ENCODE measurements at places on chromosomes 3 and 15.

GRCh38 chr3:63967675-63968611, 55.4 kb downstream of the PSMD6 start:
- no peak for DNase-seq

- DNase-seq, result no peak
Measured at GRCh38 chr15:63504979-63505841, 817 bp downstream of the USP3 start.

DNA sequence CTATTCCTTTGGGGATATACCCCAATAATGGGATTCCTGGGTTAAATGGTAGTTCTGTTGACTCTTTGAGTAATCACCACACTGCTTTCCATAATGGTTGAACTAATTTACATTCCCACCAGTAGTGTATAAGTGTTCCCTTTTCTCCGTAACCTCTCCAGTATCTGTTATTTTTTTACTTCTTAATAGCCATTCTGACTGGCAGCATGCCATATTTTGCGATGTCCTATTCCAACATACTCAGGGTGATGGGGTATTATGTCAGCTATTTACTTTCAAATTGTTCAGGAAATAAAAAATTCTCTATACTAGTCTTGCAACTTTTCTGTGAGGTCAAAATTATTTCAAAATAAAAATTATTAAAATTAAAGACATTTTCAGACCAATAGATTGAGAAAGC, 9.1 kb upstream of the PARP14 start:
- no peak for DNase-seq

- no peak for DNase-seq
Measured at GRCh38 chr3:73255609-73256029, 194.2 kb downstream of the EBLN2 start.

DNA sequence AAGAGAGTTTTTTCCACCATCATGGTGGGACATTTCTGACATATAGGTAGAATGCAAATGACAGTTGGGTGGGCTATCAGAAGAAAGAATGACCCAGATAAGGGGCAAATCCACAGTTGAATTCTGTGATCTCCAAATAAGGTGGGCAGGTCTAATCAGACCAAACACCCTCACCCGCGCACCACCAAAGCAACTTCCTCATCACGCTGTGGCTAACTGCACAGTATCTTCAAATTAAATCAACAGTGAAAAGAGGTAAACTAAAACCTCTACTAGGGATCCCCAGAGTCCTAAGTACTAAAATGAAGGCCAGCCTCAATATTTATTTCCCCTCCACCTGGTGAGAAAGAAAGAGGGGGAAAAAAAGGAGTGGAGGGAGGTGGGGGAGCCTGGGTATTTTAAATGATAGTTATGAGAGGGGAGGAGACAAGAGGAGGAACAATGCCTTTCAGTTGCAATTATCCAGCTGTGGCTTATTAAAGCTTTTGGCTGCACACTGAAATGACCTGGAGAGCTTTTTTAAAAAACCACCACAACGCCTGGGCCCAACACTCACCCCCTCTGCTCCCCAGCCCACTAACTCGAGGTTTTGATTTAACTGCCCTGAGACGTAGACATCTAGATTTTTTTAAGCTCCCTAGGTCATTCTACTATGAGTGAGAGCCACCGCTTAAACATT, 61.0 kb downstream of the LRIG1 start:
- DNase-seq, result no peak

- no peak for DNase-seq
Measured at GRCh38 chr3:129054605-129055104, 5.9 kb upstream of the GP9 start.

DNA sequence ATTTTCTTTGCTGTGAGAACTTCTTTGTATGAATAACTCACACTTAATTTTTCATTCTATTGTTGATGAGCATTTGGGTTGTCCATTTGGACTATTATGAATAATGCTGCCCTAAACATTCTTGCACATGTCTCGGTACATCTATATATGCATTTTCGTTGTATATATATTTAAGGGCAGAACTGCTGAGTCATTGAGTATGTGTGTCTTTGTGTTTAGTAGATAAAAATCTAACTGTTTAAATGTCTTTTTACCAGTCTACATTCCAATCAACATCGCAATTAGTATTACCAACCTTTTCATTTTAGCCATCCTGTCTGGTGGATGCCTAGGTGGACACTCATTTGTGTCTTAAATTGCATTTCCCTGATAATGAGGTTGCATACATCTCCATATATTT, 144.4 kb downstream of the UACA start:
- no peak for DNase-seq
